ENCODE measurements at places on chromosomes 6 and 20.

GRCh38 chr20:47440857-47441773 lies 60.6 kb upstream of the NCOA3 start:
- DNase-seq, result no peak

GRCh38 chr20:45500022-45500421 lies 15.4 kb downstream of the SPINT3 start:
- DNase-seq, result no peak

GRCh38 chr6:41232667-41233066 lies 4.5 kb downstream of the TREML4 start:
- DNase-seq, result no peak

DNA sequence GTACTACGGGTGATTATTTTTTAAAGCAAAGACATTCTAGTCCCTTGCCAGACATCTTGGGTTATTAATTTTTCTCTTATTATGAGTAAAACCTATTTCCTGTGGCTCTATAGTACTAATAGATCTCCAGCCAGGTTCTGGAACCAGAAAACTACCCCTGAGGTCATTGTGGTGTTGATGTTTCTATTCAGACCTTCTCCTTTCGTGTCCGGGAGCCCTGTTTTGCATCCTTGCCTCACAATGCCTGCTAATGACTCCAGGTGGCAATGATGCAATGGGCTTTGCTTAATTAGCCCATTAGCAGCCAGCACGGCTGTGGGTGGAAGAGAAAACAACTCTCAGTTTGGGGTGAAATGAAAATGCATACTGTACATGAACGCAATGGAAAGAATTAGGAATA lies 62.9 kb upstream of the ARG1 start:
- DNase-seq, result no peak

DNA sequence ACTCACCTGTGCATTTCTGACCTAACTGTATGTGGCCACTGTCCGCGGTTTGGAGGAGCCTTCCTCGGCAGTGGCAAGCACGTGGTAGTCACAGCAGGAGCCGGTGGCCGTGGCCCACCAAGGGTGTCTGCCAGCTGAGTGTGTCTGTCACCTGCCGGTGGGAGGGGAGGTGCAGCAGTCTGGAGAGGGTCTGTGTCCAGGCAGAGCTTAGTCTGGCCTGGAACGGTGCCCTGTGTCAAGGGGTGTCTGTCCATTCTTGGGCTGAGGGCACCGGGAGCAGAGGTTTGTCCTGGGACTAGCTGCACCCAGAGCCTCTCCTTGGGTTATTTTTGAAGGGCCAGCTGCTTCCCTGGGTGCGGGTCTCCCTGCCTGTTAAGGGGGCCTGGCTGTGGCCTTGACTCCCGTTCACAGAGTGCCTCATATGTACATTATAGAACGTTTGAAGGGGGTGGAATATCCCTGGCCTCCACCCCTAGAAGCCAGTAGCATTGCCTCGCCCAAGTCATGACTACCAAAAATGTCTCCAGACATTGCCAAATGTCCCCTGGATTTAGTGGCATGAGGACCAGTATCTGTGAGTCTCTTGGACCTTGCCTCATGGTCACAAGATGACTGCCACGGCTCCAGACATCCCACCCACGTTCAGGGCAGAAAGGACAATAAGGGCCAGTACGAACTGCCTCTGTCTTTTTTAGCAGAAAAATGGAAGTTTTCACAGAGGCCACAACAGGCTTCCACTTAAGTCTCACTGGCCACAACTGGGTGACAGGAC lies 5.2 kb downstream of the RBM38 start:
- DNase-seq, result no peak

DNA sequence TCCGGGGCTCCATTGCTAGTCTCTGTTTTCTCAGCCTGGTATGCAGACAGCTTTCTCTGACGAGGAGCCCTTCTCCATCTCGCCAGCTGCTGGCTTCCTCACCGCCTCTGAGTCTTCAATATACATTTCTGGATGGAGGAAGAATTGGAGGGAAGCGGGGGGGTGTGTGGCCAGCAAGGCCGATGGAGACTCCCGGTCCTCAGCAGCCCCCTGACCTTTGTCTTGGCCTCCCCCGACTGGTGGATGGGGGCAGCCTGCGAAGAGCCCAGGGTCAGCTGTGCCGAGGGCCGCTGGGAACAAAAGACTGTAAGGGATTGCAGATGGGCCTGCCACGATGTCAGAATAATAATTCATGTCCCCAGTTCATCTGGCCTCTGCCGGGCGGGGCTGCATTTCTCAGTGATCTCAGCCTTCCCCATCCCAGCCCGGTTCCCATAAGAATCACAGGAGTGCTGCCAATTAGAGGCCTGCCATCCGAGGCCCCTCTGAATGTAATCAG lies 54.3 kb upstream of the STX16 start:
- DNase-seq, result no peak

- no peak for DNase-seq
Observed at GRCh38 chr20:3922983-3923339, 33.8 kb downstream of the PANK2 start.

- no peak for DNase-seq
Observed at GRCh38 chr6:1337791-1338190, 25.9 kb downstream of the FOXQ1 start.

GRCh38 chr20:63652192-63652980 lies 838 bp downstream of the STMN3 start:
- DNase-seq, result peak; percentile 65

- peak; percentile 75 for DNase-seq
Observed at GRCh38 chr20:64101731-64102621, 5.4 kb downstream of the NPBWR2 start.

- no peak for DNase-seq
Observed at GRCh38 chr20:10475225-10475624, 40.1 kb downstream of the SLX4IP start.

GRCh38 chr6:4975506-4975905 lies 28.3 kb downstream of the RPP40 start:
- no peak for DNase-seq

DNA sequence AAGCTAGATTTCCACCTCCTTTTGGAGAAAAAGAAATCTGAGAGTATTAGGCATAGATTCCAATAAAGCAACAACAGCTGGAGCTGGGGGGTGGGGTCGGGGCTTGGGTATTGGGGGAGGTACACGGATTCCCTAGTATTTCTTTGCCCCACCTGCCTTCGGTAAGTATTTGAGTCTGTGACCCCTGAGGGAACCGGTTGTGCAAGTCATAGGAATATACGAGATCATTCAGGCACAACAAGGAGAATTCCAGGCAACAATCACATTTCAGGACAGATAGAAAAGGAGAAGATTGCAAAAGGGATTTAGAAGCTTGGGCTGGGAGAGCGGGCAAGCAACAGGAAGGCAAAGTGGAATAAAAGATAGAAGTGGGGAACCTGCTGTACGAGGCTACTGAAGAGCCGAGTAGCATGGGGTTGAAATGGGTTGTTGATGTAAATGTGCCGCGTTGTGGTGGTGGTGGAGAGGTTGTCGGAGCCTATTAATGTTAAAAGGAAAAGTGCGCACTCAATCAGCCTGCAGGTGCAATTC lies 148.9 kb downstream of the BCAS1 start:
- DNase-seq, result no peak

Data from CD4-positive, alpha-beta T cell treated with Interleukin-6 for 4 hours (primary cell).